ENCODE measurements at places on chromosomes 6 and 20.

DNA sequence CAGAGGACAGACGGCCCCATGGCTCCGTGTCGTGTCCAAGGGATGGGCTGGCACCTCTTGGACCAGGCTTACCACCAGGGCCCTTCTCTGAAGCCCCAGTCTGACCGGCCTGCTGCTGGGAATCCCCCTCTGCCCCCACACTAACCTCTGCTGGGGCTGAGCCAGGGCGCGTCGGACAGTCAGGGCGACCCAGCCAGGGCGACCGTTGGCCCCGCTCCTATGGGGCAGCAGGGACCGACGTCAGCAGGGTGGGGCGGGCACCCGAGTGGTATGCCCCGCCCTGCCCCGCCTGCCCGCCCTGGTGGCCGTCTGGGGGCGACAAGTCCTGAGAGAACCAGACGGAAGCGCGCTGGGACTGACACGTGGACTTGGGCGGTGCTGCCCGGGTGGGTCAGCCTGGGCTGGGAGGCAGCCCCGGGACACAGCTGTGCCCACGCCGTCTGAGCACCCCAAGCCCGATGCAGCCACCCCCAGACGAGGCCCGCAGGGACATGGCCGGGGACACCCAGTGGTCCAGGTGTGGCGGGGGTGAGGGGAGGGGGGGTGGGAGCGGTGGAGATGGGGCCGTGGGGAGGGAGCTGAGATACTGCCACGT, at the start of gene SLC17A9:
TSS of gene SLC17A9 (plus strand) at position 337 of the 595 bp plus-strand sequence. CDS start at position 459, 122 bp downstream.
- peak; percentile 62 for DNase-seq

GRCh38 chr20:58889334-58889760, 36.8 kb downstream of the GNAS start:
- DNase-seq, result no peak

- no peak for DNase-seq
These were observed 126.9 kb upstream of the UFL1 start for GRCh38 chr6:96394727-96395126.

GRCh38 chr20:41072190-41072863, 43.7 kb downstream of the TOP1 start:
- DNase-seq, result peak; percentile 84

Measured in fibroblast of skin of back (primary cell).